ENCODE measurements at places on chromosomes 5 and 9.

GRCh38 chr5:136025900-136026299, 2.9 kb upstream of the TGFBI start:
- DNase-seq: no peak

GRCh38 chr9:129895376-129896268, 60.4 kb downstream of the USP20 start:
- no peak for DNase-seq

DNA sequence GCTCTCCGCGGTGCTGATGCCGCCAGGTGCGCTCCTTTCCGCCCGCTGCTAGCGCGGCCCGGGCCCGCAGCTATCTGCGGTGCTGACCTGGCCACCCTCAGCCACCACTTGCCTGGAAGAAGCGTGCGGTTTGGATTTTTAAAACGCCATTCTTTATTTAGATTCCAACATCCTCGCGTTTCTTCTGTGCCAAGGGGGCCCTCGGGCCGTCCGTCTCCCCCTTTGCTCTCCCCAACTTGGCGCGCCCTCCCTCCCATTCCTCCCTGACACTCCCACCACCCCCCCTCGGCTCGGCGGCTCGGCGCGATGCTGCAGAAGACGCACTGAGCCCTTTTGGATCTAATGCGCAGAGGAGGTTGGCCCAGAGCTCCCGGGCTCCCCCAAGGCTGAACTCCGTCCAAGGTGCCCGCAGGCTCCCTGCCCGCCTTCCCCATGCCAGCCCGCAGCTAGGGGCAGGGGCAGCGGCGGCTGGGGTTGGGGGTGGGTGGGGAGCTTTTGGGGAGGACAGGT, at the start of gene BARHL1:
Gene BARHL1, plus strand, starts transcription at position 331 of the 510 bp plus-strand sequence. CDS start 192 bp downstream, outside the sequence.
- DNase-seq: no peak

DNA sequence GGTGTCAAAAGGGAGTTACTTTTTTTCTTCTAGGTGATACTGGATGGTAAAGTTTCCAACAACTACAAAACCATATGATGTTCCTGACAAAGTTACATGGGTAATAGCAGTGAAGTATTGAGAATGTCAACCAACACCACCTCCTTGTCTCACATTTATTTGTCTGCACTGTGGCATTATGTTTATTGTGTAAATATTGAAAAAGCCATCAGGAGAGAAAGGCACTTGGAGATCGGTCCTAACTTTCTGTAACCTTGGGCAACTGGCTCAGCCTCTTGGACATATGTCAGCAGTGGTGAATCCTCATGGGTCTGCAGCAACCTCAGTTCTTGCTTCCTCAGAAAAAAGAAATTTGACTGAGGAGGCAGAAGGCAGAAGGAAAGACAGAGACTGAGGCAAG, 50.0 kb upstream of the ICE1 start:
- no peak for DNase-seq

- DNase-seq: no peak
Observed at GRCh38 chr5:17058438-17058837, 122.3 kb upstream of the MYO10 start.

GRCh38 chr9:37916471-37917312, 12.8 kb upstream of the SLC25A51 start:
- DNase-seq: no peak

DNA sequence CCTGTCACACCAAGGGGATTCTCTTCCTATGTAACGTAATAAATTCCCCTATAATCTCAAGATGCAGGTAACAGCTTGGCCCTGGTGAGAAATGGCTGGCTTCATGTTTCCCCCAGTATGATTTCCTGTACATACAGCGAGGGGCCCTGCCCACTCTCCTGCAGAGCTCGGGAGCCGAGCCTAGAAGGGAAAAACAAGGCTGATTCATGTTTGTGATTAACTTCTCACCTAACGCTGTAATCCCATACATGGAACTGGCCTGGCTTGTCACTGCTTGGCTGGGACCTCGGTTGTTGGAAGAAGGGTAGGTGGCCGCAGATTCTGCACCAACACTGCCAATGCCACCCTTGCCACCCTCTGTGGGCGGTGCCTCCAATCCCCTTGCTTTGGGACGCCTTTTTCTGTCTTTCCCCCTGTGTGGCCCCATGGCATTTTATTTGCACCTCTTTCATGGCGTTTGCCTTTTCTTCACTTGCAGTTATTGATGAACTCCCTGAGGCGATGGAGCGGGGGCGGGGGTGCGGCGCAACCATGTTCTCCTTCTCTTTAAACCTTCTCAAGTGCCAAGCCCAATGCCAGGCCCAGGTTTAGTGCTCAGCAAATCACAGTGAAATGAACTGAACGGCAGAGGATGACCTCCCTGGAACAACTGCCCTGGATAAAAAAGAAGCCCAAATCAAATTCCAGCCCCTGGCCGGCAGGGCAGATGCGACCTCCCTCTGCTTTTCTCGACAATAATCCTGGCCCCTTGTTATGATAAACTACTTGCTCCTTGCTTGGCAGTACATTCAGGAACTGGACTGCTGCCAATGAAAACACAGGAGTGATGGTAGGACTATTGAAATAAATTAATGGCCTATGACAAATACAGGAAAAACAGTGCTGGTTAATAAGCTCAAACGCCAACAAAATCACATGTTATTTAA, 108.1 kb downstream of the TMEM174 start:
- no peak for DNase-seq

GRCh38 chr9:116432051-116432450, 255.1 kb upstream of the TRIM32 start:
- no peak for DNase-seq

GRCh38 chr5:375336-375920, 53.9 kb downstream of the AHRR start:
- no peak for DNase-seq

- DNase-seq: peak; percentile 17
Observed at GRCh38 chr9:86246752-86247161, 12.7 kb downstream of the C9orf153 start.

DNA sequence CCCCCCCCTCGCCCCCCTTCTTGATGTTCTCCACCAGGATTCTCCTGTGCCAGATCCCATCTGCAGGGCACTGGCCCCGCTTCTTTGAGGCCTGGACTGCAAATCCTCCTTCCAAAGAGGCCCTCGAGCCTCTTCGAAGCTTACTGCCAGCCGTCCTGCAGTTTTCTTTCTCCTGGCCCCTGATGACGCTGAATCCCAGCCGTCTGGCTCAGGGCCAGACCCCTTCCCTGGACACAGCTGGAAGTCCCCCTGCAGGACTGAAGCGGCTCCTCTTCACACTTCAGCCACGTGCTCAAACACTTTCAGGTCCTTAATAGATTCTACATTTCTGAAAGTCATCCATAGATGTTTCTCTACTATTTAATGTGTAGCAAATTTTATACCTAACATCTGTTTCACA, 121.5 kb downstream of the EHMT1 start:
- no peak for DNase-seq

GRCh38 chr5:8012131-8012977, 143.4 kb downstream of the MTRR start:
- DNase-seq: no peak

GRCh38 chr5:135230251-135230925, 168.6 kb downstream of the MACROH2A1 start:
- DNase-seq: peak; percentile 55

GRCh38 chr9:27413511-27414219, 110.4 kb upstream of the IFNK start:
- no peak for DNase-seq

DNA sequence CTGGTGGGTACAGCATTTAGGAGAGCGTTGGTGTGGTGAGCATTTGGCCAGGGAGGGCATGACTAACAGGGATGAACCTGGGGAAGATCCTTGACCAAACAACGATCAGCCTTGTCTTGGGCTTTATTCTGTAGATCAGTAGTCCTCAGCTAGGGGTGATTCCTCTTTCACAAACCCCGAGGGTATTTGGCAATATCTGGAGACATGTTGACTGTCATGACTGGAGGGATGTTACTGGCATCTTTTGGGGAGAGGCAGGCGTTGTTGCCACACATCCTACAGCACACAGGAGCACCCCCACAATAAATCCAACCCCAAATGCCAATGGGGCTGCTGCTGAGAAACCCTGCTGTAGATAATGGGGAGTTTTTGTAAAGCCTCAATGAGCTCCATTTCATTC, 43.9 kb downstream of the OSTF1 start:
- no peak for DNase-seq

- DNase-seq: no peak
Observed at GRCh38 chr5:108216890-108217289, 165.0 kb downstream of the FBXL17 start.

- no peak for DNase-seq
Observed at GRCh38 chr5:160477266-160477970, 55.8 kb downstream of the PTTG1 start.

- DNase-seq: peak; percentile 75
Observed at GRCh38 chr5:108345541-108346171, 36.2 kb downstream of the FBXL17 start.

DNA sequence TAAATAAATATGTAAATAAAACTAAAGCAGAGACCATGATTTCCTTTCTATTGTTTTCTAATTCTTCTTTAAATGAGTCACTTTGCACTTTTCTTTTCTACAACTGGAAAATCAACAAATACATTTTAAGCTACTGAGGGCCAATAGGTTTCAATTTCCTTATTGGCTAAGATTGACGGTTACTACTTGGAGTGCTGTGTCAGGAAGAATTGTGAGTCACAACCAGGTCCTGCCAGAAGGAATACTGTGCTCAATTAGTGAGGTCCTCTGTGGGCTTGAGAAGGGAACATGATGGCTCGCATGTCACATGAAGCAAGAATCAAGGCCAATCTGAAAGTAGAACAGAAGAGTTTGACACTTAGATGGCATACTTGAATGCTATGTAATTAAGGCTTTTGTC, 110.8 kb downstream of the HMHB1 start:
- no peak for DNase-seq

DNA sequence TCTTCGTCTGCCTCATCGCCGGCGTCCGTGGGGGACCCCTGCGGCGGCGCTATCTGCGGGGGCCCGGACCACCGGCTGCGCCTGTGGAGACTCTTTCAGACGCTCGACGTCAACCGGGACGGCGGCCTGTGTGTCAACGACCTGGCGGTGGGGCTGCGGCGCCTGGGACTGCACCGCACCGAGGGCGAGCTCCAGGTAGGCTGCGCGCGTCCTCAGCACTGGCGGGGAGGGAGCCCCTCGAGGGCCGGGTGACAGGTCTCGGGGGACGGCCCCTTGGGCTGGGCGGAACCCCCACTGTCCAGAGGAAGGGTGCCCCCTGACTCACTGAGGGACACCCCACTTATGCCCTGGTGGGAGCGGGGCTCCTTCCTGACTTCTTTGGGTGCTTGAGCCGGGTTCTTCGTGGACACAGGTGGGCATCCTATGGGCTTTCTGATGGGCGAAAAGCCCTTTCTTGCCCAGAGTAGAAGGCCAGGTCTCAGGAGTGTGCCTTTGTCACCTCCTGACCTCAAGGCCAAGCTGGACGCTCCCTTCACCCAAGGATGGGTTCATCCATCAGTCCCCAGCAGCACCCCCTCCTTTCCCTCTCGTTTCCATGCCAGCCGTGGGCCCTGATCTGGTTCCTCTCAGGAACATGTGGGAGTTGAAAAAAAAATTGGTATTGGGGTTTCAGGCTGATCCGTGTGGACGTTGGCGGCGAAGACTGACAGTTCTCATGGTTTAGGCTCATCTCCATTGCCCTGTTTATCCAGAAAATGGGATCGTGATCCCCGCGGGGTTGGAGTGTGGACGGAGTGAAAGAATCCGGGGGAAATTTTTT, 564 bp downstream of the SLC25A25 start:
- DNase-seq: peak; percentile 35

DNA sequence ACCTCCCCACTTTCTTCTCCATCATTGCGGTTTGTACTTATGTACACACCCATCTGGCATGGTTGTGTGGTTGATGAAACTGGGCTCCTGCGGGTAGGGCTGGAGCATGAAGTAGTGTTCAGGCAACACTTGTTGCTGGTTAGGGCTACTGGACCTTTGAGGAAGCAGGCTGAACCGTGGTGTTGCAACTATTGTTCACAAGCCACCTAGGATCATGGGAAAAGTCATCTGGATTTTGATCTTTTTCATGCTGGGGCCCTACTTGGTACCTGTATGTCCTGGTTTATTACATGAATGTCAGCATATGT, 40.1 kb upstream of the TIFAB start:
- peak; percentile 67 for DNase-seq

GRCh38 chr9:77433675-77434445, 214.3 kb downstream of the GNA14 start:
- peak; percentile 59 for DNase-seq

DNA sequence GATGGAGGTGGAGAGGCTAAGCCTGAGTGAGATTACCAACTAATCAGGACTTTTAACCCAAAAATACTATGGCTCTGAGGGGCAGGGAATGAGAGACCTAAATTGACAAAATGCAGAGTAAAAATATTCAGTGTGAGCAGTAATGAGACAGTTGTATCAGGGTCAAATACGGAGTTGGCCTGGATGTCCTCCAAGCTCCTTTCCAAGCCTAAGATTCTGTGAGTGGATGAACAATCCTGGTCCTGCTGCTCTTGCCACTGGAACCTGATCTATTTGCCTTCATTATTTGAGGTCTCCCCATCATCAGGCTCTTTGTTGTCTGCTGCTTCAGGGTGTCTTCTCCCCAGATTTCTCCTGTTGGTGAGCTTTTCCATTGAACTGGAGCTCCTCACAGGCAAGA, 1.1 kb downstream of the PDCD1LG2 start:
- no peak for DNase-seq

DNA sequence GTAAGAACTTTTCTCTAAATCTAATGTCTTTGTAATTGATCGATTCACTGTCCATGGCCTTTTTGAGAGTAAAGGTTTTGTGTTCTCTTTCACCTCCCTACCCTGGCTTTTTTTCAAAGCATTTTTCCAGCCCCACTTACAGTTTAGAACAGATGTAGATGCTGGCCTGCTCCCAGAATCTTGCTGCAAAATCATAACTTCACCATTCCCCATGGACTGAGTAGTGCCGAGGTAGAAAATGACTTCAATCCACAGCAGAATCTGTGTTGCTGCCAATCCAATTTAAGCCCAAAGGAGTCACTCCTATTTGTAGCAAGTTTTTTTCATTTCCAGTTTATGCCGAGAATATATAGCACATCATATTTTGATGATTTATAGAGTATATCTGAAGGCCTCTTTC, 46.5 kb upstream of the CEMIP2 start:
- DNase-seq: no peak

DNA sequence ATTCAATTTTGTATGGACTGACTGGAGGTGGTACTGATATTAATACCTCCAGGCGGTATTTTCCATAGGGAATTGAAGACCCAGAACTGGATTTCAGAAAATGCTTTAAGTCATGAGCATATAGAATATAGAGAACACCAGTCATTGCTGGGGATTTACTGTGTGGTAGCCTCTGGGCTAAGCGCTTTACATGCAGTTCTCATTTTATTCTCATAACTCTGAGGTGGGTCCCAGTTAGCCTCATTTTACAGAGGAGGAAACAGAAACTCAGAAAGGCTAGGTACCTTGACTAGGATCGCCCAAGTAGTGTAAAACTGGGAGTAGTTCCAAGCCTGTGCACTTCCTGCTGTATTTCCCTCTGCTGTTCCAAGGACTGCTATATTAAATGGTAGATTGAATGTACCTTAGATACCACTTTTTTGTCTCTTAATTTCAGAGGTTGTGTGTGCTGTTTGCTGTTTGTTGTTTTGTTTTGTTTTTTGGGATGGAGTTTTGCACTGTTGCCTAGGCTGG, 13.8 kb downstream of the SLC44A1 start:
- no peak for DNase-seq

GRCh38 chr9:125966466-125966865, 219.3 kb downstream of the PBX3 start:
- DNase-seq: no peak

- peak; percentile 14 for DNase-seq
Observed at GRCh38 chr9:114238891-114239875, 83.7 kb upstream of the ORM1 start.
